T-helper 1 cell (primary cell): ENCODE measurements at places on chromosomes 12 and 14.

GRCh38 chr12:52749827-52750226 is 27.3 kb downstream of the KRT76 start:
- DNase-seq, result no peak

DNA sequence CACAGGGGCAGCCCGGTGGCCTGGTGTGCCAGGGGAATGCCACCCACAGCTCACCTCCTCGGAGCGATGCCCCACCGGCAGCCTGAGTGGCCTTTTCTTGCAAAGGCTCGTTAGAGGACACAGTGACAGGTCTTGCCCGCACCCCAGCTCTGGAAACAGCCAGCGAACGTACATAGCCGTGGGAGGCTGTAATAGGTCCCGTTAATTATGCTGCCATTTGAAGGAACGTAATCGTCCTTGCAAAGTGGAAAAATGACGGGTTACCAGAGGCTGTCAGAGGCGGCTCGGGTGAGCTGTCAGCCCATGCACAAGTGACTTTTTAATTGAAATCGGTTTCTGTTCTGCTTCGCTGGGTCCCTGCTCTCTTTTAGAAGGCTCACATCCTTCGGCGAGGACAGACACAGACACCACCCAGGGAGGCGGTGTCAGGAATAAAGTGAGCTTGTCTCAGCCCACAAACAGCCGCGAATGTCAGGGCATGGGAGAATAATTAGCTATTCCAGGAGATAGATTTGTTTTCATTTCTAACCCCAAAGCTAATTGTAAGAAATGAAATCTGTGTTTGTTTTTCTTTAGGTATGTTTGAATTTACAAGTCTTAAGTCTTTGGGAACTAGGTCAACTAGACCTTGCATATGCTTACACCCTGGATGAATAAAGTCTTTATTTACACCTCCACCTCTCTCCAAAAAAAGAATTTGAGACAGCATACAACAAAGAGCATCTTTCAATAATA is 77.2 kb upstream of the RFLNA start:
- no peak for DNase-seq

- peak; percentile 12 for DNase-seq
Observed at GRCh38 chr14:69475194-69475818, 9.2 kb upstream of the PLEKHD1 start.

DNA sequence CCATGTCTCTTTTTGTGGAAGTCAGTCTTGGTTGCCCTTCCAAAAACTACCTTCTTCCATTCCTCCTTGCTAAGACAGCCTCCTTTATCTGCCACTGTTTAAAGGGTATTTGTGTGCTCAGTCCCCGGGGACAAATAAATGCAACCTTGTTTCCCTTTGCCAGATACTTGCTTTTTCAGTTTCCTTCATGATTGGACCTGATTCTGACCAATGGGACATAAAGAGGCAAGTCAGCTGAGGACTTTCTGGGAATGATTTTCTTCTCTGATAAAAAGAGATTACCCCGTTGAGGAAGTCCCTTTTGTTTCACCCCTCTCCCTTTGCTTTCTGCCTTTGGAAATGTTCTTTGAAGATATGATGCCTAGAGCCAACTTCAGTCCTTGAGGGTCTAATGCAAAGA is 7.4 kb upstream of the TUBA1B start:
- no peak for DNase-seq

DNA sequence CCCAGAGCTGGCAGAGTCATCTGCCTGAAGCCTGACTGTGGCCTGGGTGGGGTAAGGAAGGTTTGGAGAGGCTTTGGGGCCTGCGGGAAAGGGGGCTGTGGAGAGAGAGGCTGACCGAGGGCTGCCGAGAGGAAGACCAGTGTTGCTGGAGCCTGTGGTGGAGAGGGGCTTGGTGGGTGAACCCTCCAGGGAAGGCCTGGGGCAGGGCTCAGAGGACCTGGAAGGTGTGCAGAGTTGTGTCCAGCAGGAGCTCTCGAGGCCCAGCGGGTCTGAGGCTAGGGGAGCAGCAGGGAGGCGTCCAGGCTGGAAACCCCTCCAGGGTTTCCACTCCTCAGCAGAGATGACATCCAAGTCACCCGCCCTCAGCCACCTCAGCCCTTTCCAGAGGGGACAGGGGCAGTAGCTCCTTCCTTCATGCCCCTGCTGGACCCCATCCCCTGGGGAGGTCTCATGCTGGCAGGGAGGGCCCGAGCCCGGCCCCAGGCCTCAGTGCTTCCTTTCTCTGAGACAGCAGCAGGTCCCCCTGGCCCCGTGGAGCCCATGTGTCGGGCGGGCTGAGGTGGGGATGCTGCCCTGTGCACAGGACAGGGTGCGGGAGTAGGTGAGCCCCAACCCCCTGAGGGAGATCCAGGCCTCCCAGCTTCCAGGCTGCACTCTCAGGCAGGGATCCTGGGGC is 8.4 kb downstream of the CEP170B start:
- no peak for DNase-seq

DNA sequence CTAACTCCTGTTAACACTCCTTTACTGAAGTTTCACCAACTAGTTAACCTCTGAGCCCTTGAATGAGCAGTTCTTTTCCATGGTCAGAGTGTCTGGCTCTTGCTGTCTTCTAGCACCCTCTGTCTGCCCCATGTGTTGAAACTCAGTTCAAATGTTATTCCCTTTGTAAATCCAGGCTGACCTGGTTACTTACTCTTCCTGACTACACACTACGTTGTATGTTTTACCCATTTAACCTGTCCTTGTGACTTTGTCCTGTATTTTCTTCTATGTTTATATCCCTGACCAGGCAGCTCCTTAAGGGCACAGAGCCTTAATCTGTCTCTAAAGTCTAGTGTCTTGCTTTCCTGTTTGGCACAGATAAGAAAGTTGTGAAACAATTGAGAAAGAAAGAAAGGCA is 389.0 kb upstream of the RPL10L start:
- DNase-seq, result no peak

DNA sequence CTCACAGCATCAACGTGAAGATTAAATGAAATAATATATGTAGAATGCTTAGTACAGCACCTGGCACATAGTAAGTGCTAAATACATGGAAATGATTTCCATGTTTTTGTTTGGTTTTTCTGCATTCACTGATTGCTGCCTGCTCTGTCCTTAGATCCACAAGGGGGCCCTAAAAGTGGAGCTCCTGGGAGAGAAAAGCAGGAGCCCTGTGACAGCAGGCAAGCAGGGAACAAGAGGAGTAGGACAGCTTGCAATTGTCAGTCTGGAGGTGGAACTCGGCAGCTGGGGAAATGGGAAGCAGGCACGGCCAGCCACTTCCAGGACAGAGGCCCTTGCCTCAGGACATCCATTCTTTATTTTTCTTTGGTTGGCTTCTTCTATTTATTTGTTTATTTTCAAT is 292.9 kb downstream of the BMP4 start:
- no peak for DNase-seq

- no peak for DNase-seq
Observed at GRCh38 chr12:69666798-69667197, 32.3 kb downstream of the BEST3 start.

DNA sequence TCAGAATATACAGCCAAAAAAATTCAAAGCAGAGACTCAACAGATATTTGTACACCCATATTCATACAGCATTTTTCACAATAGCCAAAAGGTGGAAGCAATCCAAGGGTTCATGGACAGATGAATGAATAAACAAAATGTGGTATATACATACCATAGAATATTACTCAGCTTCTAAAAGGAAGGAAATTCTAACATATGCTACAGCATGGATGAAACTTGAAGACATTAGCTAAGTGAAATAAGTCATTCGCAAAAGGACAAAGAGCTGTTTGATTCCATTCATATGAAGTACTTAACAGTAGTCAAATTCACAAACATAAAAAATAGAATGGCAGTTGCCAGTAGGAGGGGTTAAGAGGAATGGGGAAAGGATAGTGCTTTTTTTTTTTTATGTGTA is 91.8 kb upstream of the ARID2 start:
- DNase-seq, result no peak

GRCh38 chr12:2752676-2753371 is 41.9 kb upstream of the FKBP4 start:
- peak; percentile 59 for DNase-seq

DNA sequence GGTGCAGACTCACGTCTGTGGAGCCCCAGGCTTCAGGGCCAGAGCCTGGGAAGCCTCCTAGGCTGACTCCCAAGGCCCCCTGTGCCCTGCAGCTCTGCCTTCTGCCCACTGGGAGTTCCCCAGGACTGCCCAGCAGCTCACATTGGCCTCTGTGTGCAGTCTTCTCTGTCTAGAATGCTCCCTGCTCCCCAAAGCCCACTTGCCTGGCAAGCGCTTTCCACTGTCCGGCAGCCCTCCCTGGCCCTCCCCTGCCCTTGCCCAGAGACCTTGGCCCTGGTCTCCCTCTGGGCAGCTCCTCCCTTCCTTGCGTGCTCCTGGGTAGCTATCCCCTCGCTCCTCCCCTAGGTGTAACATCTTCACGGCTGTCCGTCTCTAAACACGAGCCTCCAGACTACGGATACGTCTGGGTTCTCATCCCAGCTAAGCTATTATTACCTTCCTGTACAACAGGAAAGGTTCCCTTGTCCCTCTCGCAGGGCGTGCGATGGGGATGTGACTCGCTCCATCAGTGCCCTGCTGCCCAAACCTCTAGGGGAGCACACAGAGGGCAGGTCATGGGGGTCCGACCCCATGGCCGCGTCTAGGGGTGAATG is 325.5 kb upstream of the RTL1 start:
- DNase-seq, result no peak

DNA sequence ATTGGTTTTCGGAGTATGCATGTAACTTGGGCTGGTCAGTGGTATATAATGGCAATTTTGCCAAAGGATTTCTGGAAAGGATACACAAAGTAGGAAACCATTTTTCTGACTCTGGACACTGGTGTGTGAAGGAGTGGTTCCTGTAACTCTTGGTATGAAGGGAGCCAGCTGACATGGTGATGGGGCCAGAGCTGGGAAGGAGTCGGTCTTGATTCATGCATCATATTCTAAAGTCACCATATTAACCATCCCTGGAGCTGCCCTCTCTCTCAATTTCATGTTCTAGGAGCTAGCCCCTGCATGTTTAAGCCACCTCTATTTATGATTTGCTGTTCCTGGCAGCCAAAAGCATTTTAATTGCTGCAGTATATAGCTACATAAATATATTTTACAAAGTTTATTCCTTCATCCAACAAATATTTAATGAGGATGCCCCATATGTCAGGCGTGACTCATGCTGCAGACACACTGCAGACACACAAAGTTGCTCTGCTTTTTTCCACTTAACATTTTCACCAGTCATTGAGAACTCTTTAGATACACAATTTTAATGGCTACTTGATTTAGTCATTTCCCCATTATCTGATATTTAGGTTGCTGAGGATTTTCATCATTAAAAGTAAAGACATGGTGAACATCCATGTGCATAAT is 78.7 kb upstream of the PSMC1 start:
- no peak for DNase-seq

DNA sequence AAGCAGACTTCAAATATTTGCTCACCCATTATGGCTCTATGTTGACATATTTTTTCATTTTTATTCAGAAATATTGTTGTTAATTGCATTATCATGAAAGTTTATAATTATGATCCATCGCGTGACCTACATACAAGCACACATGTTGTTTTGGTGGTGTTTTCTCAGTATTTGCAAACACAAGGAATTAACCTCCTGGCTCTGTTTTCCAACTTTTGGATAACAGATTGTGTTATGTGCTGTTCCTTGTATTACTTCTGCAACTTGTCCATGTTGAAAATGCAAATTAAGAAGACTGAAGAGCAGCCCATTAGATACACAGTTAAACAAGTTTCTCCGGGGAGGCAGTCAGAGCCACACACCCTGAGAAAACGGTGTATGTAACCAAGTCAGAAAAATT is 201.2 kb downstream of the SEC23A start:
- no peak for DNase-seq

- no peak for DNase-seq
Observed at GRCh38 chr14:96261053-96261452, 5.0 kb downstream of the BDKRB1 start.

DNA sequence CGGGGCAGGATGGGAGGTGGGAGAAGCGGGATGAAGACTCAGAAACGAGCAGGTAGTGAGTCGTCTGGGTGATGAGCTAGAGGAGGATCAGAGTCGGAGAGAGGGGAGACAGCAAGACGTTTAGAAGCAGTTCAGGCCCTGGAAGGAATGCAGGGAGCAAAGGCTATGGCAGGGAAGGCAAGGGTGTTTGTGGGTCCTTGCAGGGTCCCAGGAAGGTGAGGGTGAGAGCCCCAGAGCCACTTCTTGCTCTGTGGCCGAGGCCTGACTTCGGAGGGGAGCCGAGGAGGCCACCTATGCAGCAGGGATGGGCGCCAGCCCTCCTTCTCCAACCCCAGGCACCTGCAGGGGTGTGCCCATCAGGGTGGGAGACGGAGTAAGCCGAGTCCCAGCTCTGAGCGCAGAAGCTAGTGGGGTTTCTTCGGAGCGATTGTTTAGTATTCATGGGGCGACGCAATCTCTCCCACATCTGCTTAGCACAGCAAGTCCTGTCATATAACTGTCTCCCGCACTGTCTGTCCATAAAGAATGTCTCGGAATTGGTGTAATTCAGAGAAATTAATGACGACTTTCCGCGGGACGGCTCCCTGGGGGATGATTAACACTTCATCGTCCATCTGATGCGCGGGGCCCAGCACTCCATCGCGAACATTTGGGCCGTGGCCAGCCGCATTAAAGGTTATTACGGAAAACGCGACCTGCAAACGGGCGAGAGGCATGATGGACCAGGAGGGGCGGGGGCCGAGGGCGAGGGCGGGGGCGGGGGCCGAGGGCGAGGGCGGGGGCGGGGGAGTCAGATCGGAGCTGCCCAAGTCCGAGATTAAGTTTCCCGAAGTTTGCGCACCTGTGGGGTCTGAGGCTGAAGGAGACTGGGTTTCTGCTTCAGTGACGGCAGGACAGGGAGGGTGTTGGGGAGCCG is 12.2 kb upstream of the CALCOCO1 start:
- DNase-seq, result no peak

DNA sequence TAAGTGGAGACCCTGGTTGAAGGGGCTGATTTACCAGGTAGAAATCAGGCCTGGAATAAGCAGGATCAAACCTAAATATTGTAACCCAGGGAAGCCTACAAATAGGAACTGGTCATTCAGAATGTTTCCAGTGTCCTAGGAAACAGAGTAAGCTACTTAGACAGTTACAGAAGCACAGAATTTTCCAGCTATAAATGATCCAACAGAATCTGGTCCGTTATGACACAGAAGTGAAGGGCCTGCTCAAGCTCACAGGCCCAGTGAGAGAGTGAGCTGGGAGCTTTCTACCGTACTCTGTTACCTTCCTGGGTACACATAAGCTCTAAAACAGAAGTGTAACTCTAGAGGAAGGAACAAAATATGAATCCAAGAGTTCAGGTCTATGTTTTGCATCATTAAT is 119.1 kb downstream of the TTC7B start:
- no peak for DNase-seq

DNA sequence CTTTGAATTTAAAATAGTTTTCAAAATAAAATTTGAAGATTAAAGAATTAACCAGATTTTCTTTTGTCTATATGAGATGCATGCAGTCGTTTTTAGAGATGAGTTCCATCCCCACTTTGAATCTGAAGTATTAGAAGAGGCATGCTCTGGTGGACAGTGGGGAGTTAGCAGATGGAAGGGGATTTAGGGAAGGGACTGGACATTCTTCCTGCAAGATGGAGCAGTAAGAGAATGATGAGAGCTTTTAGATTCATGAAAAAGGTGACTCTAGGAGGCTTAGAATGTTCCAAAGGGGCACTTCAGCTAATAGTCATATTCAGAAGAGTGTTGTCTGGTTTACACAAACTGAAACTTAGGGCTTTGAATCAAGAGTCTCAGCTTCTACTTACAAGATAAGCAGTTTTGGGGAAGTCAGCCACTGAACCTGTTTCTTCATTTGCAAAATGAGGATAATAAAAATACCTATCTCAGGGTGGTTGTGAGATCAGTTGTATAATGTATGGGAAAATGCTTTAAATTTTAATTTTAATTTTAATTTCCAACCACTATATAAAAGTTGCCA is 3.7 kb downstream of the ZBTB1 start:
- DNase-seq, result no peak
